Cardiac muscle cell (in vitro differentiated cells and primary cell): ENCODE measurements at places on chromosomes 12 and 14.

GRCh38 chr12:64077922-64078321, 144.2 kb downstream of the KICS2 start:
- DNase-seq = no peak

GRCh38 chr12:49762468-49762847, 21.1 kb downstream of the TMBIM6 start:
- no peak for DNase-seq

- peak; percentile 52 for DNase-seq
Observed at GRCh38 chr12:8780389-8780788, 42.0 kb upstream of the A2ML1 start.

GRCh38 chr12:49019443-49020324, 1.1 kb upstream of the PRKAG1 start:
- DNase-seq = peak; percentile 40

GRCh38 chr12:55997535-55997859, 421 bp downstream of the SUOX start:
- DNase-seq = no peak

DNA sequence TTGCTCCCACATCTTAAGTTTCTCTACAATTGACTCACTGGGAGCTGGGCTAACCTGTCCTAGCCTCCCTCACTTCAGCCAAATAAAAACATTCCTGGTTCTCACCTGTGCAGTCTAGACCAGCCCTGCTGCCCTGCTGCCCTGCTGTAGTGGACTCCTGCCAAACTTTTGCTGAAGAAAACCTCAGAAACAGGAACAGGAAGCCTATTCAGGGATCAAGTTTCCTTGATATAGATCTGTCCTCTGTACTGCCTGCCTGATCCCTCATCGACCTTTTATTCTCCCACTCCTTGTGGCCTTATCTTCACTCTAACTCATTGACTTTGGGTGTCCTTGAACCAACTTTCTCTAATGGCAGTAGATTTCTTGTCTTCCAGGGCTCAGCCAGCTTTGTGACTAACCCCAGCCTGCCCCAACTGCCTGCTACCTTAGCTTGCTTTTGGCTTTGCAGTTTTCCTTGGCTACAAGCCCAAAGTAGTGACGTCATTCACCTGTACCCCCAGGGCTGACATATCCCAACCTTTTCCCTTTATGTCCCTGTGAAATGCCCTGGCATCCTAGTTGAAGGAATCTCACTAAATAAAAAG, 234.8 kb downstream of the DUSP6 start:
- DNase-seq = no peak

- no peak for DNase-seq
Observed at GRCh38 chr12:63963868-63964267, 119.4 kb downstream of the SRGAP1 start.

GRCh38 chr12:52522346-52523011, 2.3 kb upstream of the KRT5 start:
- no peak for DNase-seq

GRCh38 chr12:78933014-78933413, 68.4 kb downstream of the SYT1 start:
- DNase-seq = no peak

DNA sequence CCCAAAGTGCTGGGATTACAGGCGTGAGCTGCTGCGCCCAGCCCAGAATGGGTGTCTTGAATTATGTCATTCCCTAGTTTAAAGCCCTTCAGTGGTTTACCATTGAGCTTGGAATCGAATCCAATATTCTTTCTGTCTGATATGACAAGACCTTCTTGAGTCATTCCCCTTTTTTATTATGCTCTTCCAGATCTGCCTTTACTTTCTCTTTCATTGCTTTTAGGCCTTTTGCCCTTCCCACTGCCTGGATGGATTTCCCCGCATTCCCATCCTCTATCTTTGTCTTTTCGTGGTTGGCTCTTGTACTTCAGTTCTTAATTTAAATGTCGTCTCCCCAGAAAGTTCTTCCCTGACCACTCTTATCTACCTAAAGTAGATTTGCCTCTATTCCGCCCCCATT, 1.6 kb downstream of the TRAFD1 start:
- DNase-seq = no peak

DNA sequence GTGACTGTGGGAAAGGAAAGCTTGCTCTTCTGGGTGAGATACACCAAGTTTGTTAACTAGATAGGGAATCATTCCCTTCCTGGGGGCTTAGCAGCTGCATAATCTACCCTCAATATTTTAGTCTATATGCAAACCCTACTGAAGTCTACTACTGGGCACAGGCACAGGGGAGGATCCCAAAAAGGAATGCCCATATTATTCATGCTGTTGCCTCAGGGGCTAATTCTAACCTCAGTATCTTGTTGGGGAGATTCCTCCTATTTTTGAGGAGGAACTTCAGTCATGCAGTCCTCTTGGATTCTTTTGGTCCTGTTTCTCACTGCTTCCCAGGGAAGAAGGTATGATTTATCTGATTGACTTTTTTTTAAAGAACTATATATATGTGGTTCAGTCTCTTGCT, 58.9 kb upstream of the ANKS1B start:
- DNase-seq = no peak

GRCh38 chr12:29844667-29845066, 60.9 kb upstream of the TMTC1 start:
- peak; percentile 12 for DNase-seq

DNA sequence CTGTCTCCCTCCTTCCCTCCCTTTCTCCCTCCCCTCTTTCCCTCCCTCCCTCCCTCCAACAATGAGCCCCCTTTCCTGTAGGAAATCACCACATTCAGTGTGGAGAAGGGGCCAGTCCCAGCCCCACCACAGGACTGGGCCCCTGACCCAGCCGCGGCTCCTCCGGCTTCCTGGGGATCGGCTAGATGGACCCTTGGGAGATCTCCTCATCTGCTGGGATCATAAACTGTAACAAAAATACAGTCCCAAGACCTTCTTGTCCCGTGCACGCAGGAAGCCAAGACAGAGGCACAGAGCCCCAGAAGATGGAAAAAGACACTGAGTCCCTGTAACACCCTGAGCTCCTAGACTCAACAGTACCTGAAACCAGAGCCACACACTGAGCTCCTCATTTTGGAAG, 23.9 kb downstream of the DIO3 start:
- no peak for DNase-seq

DNA sequence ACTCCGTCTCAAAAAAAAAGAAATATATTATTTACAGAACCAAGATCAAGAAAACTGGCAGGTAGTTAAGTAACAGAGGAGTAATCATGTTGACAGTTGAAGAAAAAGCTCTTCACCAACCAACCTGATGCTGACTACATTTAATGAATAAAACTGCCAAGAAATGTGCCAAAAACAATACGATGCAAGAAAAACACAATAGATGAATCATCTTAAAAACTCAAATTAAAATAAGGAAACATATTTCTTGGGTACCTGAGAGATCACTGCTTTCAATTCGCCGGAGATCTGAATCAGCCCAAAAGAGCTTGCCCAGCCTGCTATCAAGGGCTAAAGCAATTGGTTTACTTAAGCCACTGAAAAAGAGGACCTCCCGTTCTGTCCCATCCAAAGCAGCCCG, 76.4 kb downstream of the BCL2L14 start:
- DNase-seq = no peak

DNA sequence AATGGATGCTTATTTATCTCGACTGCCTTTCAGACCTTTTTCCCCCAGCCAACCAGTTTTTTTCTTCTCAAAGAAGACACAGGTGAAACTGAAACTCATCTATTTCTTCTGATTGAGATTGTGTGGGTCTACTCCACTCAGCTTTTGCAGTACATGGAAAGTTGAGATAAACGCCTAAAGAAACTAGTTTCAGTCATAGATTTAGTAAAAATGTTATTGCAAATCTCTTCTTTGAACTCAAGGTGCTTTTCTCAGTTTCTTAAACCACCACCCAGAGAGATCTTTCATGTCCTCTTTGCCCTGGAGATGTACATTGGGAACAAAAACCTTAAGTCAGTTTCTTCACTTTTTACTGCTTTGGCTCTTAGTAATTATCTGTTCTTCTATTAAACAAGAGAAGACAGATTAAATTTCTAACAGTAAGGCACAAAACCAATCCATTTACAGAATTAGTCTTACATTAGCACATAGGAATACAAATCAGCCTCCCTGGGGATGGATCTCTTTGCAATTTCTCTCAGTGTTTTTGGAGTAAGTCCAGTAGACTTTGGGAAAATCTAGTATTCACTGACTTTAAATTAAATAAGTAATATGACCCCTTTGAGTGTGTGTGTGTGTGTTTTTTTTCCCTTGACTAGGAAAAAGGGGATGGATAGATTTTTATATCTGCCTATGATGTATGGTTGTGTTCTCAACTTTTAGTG, 11.6 kb downstream of the FBXW8 start:
- no peak for DNase-seq

DNA sequence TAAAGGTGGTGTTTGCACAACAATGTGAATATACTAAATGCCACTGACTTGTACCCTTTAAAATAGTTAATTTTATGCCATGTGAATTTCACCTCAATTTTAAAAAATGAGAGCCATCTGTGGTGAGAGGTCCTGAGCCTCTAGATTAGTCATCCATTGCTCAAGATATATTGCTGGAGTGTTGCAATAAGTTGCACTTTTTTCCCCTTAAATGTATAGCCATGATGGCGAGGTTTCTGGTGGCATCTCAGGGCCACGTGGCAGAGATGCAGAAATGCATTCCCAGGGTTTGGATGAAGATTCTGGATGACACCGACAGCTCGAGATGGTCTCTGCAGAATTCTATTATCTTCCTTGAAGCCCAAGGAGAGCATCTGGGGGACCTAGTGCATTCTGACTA, 153.7 kb downstream of the AACS start:
- no peak for DNase-seq

DNA sequence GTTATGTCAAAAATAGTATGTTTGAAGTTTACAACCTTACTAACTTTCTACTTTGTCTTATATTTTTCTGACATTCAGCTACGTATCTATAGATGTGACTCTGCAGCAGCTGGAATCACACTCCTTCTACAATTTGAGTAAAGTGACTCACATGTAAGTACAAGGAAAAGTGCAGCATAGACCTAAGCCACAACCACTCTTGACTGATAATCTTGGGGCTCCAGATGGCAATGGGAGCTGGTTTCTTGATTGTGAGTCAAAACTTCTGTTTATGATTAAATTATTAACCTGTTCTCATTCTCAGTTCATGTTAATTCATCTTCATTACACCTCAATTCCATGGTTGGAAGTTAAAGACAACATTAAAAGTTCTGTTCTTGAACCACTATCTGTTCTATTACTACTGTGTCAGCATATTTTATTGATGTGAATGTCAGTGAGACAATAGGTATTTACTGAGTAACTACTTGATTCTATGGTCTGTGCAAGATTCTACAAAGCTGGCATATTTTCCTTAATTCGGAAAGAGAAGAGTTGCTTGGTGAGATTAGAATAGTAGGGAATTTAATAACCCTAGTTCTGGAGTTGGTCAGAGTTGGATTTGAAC, 112.9 kb downstream of the TSHR start:
- no peak for DNase-seq

DNA sequence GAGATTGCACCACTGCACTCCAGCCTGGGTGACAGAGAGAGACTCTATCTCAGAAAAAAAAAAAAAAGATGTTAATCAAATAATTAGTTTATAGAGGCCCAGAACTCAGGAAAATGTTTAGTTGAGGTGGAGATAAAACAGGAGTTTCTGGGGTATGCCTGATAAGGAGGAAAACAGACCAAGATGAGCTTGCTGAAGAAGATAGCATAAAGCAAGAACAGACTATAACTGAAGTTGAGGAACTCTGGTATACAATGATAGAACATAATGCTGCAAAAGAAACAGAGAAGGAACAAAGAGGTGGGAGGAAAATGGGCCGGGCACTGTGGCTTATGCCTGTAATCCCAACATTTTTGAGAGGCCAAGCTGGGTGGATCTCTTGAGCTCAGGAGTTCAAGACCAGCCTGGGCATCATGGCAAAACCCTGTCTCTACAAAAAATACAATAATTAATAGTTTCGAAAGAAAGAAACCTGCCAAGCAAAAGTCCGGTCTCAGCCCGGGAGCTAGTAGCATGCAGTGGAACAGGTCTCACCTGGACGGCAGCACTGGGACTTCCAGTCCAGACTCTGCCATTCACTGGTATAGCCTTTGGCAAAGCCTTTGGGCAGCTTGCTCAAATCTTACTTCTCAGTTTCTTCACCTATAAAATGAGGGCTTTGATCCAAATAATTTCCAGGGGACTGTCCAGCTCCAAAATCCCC, 25.4 kb downstream of the SLC35E3 start:
- DNase-seq = no peak

- no peak for DNase-seq
Observed at GRCh38 chr12:127144770-127145169, 1122.2 kb upstream of the TMEM132C start.

- DNase-seq = no peak
Observed at GRCh38 chr14:38941488-38941887, 161.5 kb downstream of the SEC23A start.

DNA sequence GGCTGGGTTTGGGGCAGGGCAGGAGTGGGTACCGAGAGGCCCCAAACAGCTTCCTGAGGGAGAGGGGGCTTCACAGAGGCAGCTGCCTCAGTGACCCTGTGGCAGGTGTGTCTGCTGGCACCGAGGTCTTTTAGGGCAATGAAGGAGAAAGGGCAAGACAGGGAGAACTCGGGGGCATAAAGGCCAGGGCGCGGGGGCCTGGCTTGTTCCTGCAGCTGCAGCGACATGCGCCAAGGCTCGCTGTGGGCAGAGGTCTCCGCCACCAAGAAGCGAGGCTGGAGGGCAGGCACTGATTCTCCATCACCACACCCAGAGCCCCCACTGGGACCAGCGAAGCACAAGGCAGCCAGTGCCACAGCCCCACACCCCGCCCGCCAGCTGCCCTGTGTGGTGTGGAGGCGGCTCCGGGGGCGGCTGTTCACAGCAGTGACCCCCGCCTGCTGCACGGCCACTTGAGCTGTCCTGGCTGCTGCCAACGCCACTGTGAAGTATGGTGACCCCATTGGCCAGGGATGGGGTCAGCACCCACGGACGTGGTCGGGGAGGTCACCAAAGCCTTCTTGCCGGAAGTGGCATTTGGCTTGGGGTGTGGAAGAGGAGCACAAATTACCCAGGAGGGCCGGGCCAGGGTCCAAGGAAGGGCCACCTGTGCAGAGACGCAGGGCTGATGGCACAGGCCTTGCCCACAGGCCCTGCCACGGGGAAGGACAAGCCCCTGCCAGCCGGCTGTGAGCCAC, 16.4 kb downstream of the BAG5 start:
- no peak for DNase-seq

GRCh38 chr14:85115921-85116320, 414.0 kb upstream of the FLRT2 start:
- no peak for DNase-seq

DNA sequence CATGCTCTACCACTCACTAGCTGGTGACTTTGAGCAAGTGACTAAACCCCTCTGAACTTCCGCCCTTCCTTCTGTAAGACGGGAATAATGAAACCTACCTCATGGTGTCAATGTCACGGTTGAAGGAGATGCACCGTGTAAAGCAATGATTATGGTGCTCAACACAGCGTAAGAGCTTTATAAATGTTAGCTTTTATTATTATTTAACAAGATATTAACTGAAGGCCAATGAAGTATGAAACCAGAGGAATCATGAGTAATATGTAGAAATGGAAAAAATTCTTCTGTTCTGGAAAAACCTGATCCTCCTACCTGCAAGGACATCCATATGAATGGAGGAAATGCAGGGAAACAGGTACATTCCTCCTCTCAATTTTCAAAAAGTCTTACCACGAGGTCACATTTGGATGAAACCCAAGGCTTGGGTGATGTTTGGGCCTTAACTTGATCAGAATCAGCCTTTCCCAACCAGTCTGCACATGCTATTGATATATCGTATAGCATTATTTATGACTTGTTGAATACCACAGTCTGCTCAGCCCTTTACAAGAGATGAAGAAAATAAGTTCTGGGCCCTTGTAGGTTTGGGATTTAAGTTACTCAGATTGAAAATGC, 166.8 kb upstream of the TBX3 start:
- DNase-seq = no peak
